Smooth muscle cell of the pulmonary artery (primary cell): ENCODE measurements at places on chromosomes 5 and 9. TPM values are rescaled to one million over a fixed set of nuclear protein-coding genes. Genes with fewer than 3 reads are reported as not detected.

IL9 gene
- total RNA-seq, result not detected in 2 replicates

PCDHGB1 gene
- 2.2 and 3.8 TPM in 2 replicates for total RNA-seq

VDAC1 gene
- total RNA-seq, result 438 and 451 TPM in 2 replicates

CEL gene
- 0.20 and 0.99 TPM in 2 replicates for total RNA-seq

ADAMTS12 gene
- 27.1 and 49.7 TPM in 2 replicates for total RNA-seq

INSL6 gene
- not detected in 2 replicates for total RNA-seq
